RPMI7951 (cell line): ENCODE measurements at places on chromosomes 3 and 15. TPM values are rescaled to one million over a fixed set of nuclear protein-coding genes. Genes with fewer than 3 reads are reported as not detected.

The FHIT gene
- total RNA-seq, result 2.4 and 3.6 TPM in 2 replicates

The DAPK2 gene
- under 0.01 and 0.49 TPM in 2 replicates for total RNA-seq

GRCh38 chr3:129985113-129985512, 10.6 kb downstream of the TRH start:
- DNase-seq, result no peak

- peak; percentile 6 for DNase-seq
Measured at GRCh38 chr3:33278163-33278562, 921 bp downstream of the FBXL2 start.

- no peak for DNase-seq
Measured at GRCh38 chr3:173030273-173030672, 110.8 kb downstream of the SPATA16 start.

GRCh38 chr3:43870120-43870519, 179.4 kb downstream of the ABHD5 start:
- peak; percentile 85 for DNase-seq

DNA sequence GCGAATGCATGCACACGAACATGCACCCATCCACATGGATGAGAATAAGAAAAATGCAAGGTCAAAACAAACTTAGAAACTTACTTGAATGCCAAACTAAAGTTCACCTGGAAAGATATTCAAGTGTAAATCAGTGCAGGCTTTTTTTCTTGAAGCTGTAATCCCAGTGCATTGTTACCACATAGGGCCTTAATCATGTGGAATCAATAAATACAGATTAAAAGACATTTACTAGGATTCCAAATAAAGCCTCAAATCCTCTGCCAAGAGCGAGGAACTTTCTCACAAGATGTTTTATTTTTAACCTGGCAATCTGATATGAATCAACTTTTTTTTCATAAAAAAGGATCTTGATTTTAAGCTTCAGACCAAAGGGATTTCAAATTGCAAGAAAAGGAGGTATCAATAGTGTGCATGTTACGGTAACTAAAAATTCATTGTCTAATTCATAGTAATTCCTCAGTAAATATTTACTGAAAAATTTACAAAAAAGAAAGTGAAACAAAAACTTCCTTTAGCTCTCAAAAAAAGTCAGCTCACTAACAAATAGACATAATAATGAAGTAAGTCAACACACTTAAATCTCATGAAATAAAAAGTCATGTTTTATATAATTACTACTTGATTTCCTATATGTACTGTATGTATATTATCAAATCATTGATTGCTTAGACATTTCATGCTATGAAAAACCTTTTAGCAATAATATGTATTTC, 978.6 kb downstream of the PLOD2 start:
- no peak for DNase-seq
